Neural crest cell (in vitro differentiated cells): ENCODE measurements at places on chromosomes 6 and 20. TPM values are rescaled to one million over a fixed set of nuclear protein-coding genes. Genes with fewer than 3 reads are reported as not detected.

Gene KCNQ2
- 143 and 157 TPM in 2 replicates for total RNA-seq

Gene CPXM1
- 200 and 218 TPM in 2 replicates for total RNA-seq

DNA sequence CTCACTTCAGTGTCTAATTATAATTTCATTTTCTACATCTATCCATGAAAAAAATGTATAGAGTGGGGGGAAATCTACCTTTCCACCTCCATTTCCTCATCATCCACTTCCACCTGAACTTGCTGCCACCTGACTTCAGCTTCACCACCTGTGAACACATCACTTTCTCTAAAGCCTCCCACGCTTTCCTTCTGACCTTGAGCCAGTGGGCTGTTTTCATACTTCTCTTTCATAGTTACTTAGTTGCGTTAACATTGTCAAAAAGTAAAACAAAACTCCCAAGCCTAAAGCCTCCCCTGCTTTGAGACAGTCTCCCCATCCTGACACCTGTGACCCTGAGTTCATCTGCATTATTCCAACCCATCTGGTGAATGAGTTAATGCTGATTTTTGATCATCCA is 47.3 kb downstream of the KLHL31 start:
- no peak for DNase-seq

- no peak for DNase-seq
These were observed 142.3 kb downstream of the PLCB4 start for GRCh38 chr20:9211016-9211760.

GRCh38 chr20:29873946-29874345 is 1383.5 kb upstream of the DEFB115 start:
- peak; percentile 21 for DNase-seq

DNA sequence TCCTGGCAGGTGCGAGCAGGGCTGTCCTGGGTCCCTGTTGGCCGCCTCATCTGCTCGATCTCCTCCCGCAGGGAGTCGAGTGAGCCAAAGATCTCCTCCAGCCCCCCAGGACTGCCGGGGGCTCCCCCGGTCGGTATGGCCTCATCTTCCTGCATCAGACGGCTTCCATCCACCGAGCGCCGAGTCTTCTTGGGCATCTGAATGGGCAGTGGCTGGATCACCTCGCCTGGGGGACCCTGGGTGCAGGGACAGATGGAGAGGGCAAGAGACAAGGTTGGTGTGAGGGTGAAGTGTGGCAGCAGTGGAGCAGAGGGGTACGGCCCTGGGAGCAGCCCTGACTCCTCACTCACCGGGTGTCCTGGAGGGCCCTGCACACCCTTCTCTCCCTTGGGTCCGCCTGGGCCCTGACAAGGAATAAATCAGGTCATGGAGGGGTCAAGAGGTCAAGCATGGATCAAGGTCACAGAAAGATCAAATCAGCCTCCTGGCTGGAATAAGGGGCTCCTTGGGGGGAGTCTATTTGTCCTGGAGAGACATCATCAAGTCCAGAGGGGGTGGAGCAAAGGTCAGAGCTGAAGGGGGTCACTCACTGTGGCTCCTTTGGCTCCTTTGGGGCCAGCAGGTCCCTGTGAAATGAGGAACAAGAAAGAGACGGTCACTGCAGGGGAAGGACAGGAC is 26.5 kb downstream of the COL11A2 start:
- DNase-seq: no peak

DNA sequence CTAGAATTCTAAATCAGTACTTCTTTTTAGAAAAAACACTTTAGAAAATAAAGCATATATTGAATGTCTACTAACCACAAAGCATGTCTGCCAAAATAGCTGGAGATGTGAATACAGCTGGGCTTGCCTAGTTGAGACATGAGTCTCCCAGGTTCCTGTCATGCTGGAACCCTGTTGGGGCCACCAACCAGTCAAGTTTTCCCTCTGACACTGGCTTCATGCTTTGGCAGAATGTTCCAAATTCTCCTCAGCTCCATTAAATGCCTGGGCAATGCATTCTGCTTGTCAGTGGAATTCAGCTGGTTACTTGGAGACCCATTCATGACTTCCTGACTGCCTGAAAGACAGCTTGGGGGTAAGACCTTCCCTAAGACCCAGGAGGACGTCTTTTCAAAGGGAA is 87.2 kb downstream of the PRND start:
- DNase-seq: no peak

GRCh38 chr20:8335495-8336195 is 203.6 kb downstream of the PLCB1 start:
- DNase-seq: no peak

DNA sequence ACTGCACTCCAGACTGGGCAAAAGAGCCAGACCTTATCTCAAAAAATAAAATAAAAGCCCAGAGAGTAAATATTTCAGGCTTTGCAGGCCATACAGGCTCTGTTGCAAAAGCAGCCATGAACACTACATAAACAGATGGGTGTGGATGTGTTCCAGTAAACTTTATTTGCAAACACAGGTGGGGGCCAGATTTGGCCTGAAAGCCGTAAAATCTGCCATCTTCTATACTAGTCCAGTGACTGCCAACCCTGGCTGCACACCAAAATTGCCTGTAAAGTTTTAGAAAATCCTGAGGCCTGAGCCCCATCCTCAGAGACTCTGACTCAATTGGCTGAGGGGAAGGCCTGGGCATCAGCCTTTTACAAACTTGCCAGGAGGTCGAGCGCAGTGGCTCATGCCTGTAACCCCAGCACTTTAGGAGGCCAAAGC is 103.6 kb downstream of the ZMYND8 start:
- DNase-seq: no peak

- DNase-seq: no peak
These were observed 79.5 kb downstream of the FYN start for GRCh38 chr6:111793711-111794111.

- DNase-seq: no peak
These were observed 79.4 kb upstream of the LRFN2 start for GRCh38 chr6:40666530-40666929.

- DNase-seq: no peak
These were observed 492.4 kb downstream of the RFPL4B start for GRCh38 chr6:112839525-112839961.

DNA sequence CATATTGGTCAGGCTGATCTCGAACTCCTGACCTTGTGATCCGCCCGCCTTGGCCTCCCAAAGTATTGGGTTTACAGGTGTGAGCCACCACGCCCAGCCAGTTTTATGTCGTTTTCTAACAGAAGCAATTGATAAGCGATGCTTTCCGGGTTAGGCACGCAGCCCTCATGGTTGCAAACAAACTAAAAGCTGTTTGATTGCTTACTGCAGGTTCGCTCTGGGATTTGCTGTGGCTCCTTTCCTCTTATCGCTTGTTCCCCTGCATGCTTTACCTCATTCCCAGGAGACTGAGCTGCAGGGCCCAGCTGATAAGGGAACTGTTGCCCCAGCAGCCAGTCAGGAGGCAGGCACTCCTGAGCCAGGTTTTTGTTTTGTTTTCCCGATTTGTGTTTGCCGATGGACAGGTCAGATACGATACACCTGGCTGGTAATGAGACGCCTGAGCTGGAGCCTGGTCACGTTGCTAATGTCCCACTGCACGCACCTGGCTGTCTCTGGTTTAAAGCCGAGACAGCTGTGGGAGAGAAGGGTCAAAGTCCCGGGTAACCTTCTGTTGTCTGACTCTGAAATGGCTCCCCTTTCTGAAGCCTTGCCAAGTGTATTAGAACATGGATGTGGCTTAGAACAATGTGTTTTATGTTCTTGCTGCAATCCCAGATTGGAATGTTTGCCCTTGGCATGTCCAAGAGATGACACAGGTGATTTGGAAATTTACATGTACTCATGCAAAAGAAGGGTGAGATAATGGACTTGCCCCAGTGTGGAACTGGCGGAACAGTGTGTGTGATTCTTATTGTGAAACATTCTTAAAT is 19.9 kb downstream of the DSP start:
- no peak for DNase-seq
